ENCODE measurements at places on chromosomes 12 and 14.

DNA sequence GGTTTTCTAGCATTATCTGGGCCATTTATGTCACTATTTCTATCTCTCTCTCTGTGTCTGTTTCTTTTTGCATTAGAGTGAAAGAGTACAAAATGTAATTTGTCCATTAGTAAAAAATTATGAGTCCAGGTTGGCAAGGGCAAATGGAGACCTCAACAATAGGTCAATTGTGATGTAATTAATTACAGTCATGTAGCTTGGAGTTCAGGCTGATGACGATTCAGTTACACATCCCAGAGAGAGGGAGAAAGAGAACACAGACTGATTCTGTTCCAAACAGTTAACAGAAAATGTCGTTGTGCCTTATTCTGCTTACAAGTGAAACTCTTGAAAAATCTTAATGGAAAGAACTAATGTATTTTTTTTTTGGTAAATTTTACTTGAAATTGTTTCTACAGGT is 83.3 kb downstream of the ATXN7L3B start:
- no peak for DNase-seq

- no peak for DNase-seq
Observed at GRCh38 chr12:9756706-9757105, 4.0 kb downstream of the CD69 start.

DNA sequence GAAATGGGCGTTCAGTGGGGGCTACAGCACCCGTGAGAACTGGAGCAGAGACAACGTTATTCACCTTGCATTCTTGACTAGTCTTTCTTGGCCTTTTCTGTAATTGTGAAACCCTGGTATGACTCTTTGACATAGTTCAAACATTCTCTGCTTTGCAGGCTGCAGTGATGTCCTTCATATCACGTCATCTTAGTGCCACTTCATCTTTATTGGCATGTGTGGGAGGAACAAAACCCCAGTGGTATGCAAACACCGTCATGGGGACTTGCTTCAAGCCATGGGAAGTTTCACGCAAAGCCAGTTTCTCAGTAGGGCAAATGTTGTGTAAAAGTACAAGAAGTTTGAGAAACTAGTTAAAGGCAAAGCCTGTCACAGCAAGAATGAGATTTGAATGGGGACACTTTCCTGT is 20.2 kb upstream of the DUSP16 start:
- DNase-seq = no peak

DNA sequence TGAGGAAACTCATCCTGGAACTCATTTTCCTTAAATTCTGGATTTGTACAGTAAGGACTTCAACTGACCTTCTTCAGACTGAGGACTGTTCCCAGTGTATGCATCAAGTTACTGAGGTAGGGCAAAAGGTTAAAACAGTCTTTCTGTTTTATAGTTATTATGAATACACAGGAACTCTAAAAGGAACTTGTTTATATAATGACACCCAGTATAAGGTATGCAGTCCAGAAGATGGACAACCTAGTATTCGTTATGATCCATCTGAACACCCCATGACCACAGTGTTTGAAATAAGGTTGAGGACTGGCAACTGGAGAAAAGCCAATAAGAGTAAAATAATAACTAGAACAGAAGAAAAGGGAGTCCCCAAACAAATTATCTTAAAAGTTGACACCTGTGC is 779.9 kb upstream of the TMEM132C start:
- no peak for DNase-seq

GRCh38 chr12:108338915-108339657 is at the start of gene CMKLR1:
Gene CMKLR1 (minus strand): TSS chr12:108339311. CDS start chr12:108293591, 45,720 bp downstream.
- no peak for DNase-seq

GRCh38 chr12:3045989-3046388 is 31.2 kb upstream of the TSPAN9 start:
- DNase-seq = no peak

DNA sequence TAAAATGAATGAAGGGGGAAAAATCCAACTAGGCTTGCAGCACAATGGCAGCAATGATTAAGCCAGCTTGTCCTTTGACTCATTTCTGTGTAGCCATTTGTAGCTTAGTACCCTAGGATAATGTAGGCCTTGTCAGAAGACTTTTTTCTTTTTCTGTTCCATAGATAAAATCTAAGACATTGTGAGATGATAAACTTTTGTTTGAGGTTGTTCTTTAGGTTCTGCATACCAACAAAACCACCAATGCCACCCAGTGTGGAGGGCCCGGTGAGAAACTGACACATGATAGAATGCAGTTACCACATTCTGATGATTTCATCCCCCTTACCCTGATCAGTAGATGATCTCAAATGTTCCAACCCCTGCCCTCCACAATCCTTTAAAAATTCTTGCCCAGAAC is 6.6 kb upstream of the KLRD1 start:
- no peak for DNase-seq

DNA sequence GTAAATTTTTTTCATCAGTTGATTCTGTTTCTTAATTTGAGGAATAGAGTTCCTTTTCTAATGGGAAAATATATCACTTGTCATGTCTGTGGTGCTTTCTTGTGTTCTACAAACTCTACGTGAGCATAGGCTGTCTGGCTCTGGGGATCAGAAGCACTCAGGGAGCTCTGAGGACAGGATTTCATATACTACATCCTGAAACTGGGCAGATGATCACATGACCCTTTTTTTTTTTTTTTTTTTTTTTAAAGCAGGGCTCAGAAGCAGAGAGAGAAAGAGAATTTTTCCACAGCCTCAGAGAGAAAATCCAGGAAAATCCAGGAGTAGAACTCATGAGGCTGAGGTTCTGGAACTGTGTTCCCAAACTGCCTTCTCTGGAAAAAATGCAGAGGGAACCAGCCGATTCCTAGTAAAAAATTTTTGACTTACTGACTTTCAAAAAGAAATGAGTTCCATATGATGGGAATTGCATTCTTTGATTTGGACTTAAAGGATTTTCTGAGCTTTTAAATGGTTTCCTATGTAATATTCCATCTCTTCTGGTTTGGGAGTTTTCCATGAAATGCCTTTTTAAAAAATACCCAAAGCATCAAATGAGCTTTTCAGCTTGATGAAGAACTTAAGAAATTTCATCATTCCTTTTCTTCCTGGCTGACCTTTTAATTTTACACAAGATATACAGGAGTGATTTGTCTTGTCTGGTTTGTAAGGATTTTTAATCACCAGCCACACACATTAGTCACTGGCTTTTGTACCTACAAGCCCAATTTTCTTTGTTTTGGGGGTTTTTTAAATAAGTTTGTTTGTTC is 183.1 kb upstream of the HIF1A start:
- DNase-seq = no peak

GRCh38 chr14:51442513-51443175 is 202.6 kb downstream of the TMX1 start:
- DNase-seq = no peak

GRCh38 chr12:48925304-48926011 is at the start of gene FKBP11:
Gene FKBP11 (minus strand): TSS chr12:48925492. CDS start chr12:48925428, 64 bp downstream.
- DNase-seq = no peak
